HuH-7 (cell line): ENCODE measurements at places on chromosomes 2 and 18.
A peak's percentile ranks its signal among the peaks of the same experiment; 100 is the strongest.

DNA sequence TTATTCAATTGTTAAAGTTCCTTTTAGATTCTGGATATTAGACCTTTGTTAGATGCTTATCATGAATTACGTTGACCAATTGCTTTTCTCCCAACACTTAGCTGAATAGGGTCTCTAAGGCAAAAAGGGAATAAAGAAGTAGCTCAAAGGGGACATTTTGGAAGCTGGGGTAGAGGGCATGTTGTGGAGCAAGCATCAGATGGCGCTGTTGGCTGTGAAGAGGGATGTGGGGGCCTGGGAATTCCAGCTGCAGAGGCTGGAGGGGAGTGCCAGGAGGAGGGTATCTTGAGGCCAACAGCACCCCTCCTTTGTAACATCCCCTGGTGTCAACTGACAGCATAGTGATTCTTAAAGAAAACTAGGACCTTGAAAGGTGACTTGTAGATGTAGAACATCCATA, 198.2 kb downstream of the ADCYAP1 start:
- DNase-seq, result no peak

DNA sequence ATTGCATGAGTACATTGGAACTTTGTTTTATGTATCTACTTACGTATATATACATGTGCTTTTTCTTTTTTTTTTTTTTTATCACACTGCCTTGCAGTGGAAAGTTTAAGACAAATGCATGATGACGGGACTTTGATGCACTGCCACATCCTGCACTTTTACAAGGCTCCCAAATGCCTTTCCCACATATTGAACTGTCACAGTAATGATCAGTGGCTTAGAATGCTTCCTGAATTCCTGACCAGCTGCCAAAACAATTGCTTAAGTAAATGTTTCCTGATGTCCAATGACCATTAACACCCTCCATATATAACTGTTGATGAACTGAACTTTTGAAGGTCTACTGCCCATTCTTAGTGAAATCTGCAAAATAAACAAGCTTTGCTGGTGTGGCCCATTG, 60.2 kb downstream of the LYPD6B start:
- no peak for DNase-seq

DNA sequence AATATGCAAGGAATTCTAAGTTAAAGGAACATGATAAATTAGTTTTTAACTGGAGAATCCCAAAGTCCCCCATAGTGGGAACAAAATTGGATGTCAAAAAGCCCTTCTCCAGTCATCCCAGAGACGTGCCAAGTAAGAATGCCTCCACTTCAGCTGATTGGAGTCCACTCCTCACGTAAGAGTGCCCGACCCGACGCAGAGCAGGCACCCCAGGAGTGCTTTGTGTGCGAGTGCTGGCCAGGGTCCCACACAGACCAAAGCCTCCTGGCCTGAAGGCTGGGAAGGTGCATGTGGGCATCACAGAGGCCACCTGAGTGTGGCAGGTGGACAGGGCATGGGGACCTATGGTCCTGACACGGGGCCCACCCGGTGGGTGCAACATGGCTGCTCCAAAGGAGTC, 183.5 kb downstream of the GLI2 start:
- DNase-seq, result no peak

- no peak for DNase-seq
Measured at GRCh38 chr2:74131901-74132300, 15.8 kb downstream of the BOLA3 start.

DNA sequence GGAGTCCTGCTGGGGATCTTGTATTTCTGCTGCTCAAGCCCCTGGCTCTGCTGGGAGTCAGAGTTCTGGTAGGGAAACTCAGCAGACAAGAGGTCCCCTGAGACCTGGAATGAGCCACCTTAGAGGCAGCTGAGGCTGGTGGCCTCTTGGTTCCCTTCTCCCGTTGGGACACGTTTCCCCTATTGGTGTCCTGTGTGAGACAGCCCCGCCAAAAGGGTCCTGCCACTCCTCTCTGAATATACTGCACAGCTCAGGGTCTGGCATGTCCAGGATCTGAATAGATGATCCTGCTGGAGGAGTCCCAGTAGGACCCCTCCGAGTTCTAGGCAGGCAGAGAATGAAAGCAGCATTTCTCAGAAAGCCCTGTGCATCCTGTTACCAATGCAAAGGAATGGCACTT, 2.0 kb upstream of the RALB start:
- no peak for DNase-seq

GRCh38 chr2:239274391-239275043, 126.3 kb downstream of the HDAC4 start:
- no peak for DNase-seq

DNA sequence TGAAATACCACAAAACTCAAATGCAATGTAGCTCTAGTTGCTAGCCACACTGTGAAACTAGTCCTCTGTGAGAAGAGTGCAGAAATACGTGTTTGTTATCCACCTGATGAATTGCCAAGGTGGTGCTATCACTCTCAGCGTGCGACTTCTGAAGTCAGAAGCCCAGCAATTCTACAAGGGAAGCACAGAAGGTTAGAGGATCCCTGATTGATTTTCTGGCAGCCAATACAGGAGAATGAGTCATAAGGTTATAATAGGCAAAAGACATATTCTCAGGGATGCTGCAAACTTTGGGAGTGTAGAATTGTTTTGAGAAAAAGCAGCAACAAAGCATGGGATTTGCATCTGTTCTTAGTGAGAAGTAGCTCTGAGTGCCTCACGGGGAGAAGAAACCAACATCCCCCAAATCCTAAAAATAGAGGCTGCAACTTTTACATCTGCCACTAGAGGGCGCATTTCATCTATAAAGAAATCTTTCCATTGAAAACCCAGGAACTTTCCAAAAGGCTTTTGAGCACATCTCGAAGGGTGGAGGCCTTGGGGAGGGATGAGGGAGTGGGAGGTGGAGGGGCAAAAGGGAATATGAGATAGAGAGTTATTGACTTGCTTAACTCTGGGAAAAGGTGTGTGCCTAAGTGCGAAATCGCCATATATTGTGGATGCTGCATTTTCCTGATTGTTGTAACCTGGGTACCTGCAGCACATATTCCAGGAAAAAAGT, 78.0 kb downstream of the TMEM182 start:
- DNase-seq, result peak; percentile 16

DNA sequence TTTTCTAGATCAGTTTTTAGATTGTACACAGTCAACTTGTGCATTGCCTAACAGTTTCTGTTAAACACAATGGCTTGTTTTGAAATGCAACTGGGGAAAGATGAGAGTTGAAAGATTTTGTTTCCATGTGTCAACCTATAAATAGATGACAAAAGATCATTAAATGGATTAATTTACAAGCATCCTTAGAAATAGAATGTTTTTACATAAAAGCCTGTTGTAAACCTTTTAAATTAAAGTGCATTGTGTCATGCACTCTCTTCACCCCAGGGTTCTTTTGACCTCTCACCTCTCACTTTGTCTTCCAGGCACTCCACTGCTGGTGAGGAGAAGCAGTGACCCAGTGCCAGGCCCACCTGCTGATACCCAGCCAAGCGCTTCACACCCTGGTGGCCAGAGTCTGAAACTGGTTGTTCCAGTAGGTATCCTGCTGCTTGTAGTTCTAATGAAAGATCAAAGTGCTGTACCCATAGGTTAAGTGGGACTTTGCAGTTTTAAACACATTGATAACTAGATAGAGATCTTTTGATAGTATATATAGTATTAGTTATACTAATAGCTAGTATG, 502.1 kb downstream of the PARD3B start:
- no peak for DNase-seq

- DNase-seq, result no peak
Measured at GRCh38 chr2:31204783-31205182, 12.5 kb downstream of the CAPN14 start.

DNA sequence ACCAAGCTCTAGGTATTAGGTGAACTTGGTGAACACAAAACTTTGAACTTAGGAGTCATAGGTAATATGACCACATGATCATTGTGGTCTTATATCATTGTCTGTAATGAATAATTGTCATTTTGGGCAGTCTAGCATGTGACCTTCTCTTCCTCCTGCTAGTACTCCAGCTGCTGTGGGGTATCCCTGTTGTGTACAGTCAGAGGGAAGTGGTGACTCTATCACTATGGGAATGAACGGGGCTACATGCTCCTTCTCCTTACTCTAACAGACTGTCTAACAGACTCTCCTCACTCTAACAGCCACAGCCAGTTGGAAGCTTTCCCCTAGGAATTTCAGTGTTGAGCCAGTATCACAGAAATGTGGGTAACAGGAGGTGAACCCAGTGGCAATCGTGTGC, 68.2 kb upstream of the NEDD4L start:
- DNase-seq, result no peak

- DNase-seq, result peak; percentile 39
Measured at GRCh38 chr2:854460-854859, 96.2 kb upstream of the SNTG2 start.

DNA sequence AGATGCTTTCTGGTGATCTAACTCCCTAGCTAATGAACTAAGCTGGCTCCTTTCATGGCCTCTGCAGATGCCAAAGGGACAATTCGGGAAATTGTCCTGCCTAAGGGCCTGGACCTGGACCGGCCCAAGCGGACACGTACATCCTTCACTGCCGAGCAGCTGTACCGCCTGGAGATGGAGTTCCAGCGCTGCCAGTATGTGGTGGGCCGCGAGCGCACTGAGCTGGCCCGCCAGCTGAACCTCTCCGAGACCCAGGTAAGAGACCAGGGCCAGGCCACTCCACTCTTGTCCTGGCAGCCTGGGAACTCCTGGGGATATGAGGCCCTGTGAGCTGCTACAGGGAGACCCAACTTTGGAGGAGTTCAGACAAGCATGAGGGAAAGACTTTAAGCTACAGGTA, 14.7 kb upstream of the ATP6V1B1 start:
- DNase-seq, result no peak

DNA sequence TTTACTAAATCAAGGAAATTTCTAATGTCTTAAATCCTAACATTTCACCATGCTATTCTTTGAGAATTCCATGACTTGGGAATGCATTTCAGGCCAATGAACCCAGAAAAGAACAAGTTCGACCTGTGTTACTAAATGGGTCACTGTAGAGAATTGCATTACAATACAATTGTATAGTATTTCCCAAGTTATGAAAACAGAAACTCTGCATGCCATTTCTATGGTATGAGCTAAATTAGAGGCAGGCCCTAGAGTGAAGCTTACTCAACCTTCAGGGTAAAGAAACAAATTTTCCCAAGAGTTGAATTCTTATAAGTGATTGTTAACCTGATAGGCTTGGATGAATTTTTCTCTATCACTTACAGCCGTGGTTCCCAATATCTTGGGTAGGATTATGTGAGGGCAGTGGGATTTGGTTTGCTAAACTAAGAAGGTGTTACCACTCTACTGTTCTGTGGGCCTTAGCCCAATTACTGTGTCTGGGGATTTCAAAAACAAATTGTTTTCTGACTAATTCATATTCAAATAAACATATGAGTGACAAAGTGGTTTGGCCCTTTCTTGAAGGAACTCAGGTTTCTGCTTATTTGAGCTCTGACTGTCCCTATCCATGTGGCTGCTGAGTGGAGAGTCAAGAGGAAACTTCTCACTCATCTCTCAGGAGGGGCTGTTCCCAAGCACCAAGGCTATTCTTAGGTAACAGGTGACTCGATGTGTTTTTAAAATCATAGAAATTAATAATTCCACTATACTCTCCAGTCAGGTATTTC, 11.2 kb upstream of the SERPINB7 start:
- no peak for DNase-seq

DNA sequence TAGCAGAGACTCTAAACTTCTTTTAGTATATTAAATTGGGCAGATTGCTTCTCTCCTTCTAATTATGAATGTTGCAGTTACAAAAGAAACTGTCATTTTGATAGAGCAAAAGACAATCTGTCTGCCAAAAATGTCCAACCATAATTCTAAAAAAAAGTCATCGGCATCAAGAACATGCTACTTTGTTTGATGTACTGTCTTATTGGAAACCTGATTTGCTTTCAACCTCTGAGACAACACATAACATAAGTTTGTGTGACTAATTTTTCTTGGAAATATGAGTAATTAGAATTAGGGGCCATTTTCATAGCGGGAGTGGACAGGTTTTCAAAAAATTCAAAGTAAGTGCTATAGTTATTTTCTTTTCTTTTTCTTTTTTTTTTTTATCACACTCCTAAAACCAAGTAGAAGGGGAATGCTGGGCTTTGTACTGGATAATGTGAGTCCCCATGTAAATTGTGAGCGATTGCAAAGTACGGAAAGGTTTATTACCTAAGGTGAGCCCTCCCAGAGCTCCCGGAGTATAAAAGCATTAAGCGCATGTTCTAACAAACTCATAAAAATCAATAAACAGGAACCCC, 59.1 kb downstream of the ZEB2 start:
- no peak for DNase-seq

DNA sequence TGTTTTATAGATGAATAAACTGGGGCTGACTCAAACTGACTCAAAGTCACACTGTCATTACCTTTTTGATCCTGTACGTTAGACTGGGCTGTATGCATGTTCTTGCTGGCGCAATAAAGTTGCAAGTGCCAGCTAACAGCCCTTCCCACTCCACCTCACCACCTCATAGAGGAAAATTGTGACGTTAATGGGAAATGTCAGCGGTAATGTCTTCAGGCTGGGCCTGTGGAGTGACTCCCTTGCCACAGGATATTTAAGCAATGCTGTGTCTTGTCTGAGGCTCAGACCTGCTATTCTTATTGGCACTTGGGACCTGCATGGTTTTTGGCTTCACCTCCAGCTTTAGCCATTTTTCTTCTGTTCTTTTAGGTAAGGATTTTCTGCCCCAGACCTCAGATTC, 25.2 kb upstream of the CASP10 start:
- DNase-seq, result no peak

DNA sequence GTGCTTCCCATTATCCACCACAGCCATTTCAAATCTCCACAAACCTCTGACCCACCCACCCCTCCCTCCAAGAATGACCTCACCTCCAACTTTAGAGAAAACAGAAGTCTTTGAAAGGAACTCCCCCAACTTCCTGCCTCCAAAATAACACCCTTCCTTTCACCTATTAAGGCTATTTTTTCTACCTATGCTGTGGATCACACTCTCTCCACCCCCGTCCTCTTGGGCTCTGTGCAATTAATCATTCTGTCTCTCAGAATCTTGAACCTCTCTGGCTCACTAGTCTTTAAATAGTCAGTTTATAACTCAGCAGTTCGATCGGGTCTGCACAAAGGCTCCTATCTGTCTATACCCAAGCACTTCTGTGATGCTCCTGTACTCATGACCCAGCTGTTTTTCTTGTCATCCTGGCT, 37.3 kb upstream of the XPO1 start:
- DNase-seq, result no peak
